ENCODE measurements at places on chromosomes 4 and X.

DNA sequence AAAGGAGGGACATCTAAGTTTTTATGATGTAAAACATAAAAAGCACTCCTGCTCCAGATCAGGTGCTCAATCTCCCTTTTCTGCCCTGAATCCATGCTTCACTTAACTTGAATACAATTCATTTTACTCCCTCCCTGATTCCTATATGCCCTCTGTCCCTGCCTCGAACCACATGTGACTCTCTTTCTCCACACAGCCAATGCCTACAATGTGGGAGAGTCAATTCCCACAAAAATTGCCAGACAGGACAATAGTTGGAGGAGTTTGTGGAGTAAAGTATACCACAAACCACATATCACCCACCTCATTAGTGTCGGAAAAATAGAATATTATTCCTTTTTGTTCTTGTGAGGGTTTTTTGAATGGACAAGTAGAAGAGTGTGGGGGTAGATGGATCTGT is 9.7 kb downstream of the AMMECR1 start:
- DNase-seq = no peak

DNA sequence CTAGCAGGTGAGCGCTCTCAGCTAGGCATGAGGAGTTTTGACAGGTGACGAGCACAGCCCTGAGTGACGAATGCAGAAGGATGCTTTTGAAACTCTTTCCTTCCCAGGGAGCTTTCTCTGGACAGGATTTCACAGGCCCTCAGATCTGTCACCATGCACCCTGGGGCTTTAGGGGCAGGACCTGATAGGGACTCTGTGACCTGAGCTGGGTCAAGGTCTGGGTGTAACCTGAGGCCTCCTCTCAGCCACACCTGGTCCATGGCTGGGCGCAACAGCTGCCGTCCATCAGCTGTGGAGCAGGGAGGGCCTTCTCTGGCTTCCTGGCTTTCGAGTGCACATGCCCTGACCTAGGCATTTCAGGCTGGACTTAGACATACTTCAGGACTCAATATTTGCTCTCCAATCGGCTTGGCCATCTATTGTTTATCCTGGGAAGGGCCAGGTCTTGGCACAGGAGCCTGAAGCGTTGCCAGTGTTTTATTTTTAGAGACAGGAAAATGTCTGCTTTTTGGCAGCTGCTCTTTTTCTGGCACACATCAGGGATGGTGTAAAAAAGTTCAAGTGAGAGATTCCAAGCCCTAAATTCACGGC is 56.4 kb downstream of the C4orf51 start:
- no peak for DNase-seq

- no peak for DNase-seq
Measured at GRCh38 chr4:155658681-155659064, 8.0 kb upstream of the GUCY1A1 start.

DNA sequence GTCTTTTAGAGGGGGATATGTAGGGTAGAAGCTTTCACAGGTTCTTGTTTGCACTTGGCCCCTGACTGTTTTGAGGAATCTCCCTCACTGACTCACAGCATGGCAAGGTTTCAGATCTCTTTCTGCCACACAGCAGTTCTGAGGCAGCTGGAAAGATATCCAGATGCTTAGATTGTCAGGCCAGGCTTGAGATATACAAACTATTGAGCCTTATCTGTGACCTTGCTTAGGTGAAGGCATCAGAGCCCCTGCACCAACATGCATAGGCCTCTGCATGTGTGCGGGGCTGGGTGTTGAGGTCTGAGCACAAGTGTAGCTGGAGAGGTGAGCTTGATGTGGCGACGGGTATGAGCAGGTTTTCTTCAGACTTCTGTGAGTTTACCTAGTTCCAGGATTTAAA is 80.9 kb upstream of the MSANTD1 start:
- DNase-seq = no peak

DNA sequence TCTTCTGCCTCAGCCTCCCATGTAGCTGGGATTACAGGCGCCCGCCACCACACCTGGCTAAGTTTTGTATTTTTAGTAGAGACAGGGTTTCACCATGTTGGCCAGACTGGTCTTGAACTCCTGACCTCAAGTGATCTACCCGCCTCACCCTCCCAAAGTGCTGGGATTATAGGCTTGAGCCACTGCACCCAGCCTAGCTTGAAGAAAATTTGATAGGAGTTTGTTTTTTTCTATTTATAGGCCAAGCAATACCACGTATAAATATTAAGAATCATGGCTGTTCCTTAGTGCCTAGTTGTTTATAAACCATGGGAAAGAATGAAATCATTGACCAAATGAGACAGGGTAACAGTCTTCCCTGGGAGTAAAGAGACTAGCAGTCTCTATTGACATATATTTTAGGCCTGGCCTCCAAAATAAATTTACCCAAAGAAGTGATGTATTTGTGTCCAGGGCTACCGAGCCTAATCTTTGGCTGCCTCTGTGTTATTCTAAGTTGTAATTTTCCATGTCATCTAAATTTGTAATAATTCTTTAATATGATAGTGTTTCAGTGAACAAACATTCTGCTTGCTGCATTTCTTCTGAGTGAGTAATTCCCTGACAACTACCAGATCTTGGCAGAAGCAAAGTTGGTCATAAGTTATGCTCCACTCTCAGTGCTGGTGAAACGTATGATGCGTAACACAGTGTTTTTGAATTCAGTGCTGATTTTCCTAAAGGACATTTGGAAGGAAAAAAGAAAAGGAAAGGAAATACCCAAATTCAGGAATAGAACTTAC is 10.3 kb downstream of the PKD2 start:
- no peak for DNase-seq

- DNase-seq = no peak
Measured at GRCh38 chrX:112704187-112704586, 24.4 kb upstream of the LHFPL1 start.

DNA sequence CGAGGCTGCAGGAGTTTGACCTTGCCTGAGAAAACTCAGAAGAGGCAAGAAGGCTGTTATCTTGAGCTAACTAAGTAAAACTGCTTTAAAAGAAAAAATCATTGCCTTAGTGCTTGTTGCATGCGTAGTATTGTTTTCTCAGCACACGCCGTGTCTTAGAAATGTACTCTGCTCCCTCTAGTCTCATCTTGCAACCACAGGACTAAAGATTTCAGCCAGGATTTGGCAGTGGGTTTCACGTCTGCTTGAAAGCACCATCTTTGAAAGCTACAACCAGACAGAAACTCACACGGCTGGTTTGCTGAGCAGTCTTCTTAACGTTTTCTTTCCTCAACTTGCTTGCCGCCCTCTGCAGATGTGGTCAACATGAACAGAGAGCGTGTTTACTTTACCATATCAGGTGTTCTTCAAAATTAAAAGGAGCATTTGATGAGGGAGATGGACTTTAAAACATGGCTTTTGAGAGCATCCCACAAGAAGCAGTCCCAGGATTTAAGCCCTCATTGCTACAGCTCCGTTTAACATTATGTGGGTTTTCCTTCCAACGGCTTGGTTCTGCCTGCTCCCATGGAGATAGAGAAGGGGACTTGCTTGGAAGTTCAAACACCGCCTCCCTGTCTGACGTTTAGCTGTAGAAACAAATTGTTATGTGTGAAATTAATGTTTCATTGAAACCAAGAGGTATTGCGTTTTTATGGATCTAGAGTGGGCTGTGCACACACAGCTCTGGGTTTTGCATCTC is 3.4 kb downstream of the SORCS2 start:
- DNase-seq = no peak

GRCh38 chrX:152025656-152026440 is 51.4 kb upstream of the GABRE start:
- no peak for DNase-seq

DNA sequence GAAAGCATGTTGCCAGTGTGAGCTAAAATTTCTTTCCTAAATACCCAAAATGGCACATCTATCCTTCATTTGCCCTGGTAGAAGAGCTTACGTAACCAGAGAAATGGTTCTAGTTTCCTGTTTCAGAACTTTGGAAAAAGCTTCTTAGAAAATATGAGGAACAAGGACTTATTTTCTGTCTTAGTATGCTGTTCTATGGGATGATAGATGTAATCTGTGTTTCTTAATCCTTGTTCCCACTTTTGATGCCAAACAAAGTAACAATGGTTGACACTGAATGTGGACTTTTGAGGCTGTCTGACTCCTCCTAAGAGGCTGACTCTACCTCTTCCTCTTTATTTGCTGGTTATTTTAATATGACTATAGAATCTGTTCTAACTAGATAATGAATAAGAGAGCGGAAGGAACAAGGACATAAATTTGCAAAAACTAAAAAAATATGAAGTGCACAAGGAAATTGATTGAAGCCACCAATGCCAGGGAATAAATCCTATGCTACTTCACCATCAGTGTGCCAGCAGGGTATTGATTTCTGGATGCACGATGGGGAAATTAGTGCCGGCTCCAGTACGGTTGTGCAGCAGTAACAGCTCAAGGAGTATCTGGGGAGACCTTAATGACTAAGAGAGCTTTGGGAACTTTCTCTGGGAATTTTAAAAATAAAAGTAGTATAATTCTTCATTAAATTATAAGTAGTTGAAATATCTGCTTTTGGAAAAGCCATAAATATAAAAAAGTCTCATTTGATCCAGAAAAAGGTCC is 39.4 kb upstream of the TET2 start:
- DNase-seq = no peak

DNA sequence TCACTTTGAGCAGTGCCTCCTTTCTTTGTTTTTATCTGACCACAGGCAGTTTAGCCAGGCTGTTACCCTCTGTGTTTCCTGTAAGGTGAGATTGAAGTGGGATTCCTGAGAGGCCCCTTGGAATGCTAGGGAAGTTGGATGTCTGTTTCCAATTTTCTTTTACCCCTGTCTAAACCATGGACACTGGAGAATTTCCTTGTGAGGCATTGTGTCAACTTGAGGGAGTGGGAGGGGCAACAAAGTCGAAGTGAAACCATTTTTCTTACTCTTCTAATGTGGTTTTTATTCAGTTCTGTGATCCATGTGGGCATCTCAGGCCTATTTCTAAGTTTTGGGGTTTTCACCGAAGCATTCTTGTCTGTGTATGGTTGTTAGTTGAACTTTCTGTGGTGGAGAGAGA is 296.1 kb upstream of the UGT8 start:
- no peak for DNase-seq

- no peak for DNase-seq
Measured at GRCh38 chr4:7202411-7202810, 10.1 kb downstream of the SORCS2 start.

DNA sequence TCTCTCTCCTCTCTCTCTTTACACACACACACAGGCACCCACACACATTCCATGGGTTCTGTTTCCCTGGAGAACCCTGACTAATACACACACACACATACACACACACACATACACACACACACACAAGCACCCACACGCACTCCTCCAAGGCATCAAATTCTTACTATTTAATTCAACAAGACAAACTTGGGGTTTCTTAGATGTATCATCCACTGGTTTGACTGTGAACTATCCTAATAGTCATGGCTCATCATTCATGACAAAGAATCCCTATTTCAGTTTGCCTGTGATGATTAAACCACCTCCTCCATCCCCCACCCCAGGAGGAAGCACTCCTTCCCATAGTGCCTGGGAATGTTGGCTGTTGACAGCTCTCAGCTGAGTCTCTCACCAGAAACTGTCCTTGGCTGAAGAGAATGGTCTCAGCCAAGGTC is 98.2 kb downstream of the USP46 start:
- DNase-seq = no peak

DNA sequence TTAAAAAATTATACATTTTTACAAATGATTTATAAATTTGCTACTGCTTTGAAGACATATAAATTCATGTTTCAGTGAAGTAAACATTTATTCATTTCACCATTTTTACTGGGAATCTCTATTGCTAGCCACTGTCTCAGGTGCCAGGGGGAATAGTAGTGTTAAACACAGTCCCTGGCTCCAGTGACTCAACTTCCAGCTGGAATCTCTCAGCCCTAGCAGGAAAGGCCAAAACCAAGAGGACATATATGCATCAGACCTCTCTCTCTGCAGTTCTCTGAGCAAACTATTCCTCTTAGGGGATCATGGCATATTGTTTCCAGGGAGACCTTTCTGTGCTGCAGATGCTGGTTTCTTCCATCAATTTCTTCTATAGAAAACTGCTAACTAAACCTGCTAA is 1009.0 kb upstream of the LCORL start:
- no peak for DNase-seq

DNA sequence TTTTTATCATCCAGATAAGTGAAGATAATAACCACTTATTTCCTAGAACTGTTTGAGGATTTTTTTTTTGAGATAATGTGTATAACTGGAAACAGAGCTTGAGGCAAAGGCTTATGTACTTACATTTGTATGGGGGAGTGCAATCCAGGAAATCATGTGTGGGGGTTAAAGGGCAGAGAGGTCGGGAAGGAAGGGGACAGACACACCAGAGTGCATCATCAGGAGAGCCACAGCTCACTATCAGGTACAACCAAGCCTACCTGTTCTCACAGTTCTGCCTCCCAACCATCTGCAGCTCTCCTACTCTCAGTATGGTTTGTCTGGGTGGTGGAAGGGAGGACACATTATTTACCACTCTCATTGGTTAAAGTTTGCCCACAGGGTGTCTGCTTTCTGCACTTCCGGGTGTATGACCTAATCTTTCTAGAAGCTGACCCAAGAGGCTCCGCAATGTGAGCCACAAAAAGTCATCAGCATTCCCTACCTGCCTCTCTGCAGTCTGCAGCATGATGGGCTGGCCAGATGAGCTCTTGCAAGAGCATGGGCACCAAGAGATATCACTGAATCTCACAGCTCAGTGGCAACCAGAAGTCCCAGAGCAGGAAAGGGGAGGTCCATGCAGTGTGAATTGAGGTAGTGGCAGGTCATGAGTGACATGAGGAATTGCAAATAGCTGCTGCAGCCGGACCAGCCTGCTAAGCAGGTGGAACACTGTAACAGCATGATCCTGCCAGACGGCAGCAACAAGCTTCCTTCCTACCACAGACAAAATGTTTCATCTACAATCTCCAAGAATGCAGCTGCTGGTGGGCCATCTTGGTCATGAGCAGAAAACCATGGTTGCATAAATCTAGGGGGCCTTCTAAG is 36.9 kb upstream of the SPRY1 start:
- DNase-seq = no peak

DNA sequence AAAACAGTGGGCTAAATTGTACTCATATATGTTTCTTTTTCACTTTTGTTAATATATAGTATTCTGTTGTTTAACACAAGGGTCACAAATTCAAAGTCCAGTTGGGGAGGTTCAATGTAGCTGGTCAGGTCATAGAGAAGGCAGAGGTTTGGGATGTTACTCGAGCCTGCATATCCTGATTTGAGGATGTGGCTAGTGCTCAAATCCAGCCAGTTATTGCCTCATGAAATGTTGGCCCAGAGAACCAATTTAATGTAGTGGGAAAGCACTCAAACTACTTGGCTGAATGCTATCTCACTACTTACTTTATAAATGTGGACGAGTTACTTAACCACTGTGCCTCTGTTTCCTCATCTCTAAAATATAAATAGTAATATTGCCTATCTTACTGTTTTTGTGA is 12.5 kb downstream of the USO1 start:
- DNase-seq = no peak

GRCh38 chrX:45745479-45745878 is 544.8 kb upstream of the DIPK2B start:
- DNase-seq = no peak

Measured in NCI-H1694 (cell line).